Stimulated activated effector memory CD8-positive, alpha-beta T cell treated with anti-CD3 and anti-CD28 coated beads, Interleukin-12 subunit alpha, Interleukin-12 subunit beta, amount 100 ng/mL, for 72 hours (primary cell): ENCODE measurements at places on chromosomes 7 and 10.

- DNase-seq: no peak
These were observed 8.6 kb upstream of the RFC2 start for GRCh38 chr7:74262639-74263398.

DNA sequence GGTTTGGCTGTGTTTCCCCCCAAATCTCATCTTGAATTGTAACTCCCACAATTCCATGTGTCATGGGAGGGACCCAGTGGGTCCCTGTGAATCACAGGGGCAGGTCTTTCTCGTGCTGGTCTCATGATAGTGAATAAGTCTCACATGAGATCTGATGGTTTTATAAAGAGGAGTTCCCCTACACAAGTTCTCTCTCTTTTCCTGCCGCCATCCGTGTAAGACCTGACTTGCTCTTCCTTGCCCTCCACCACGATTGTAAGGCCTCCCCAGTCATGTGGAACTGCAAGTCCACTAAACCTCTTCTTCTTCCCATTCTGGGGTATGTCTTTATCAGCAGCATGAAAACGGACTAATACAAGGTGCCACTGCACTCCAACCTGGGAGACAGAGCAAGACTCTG is 329.2 kb downstream of the TNS3 start:
- DNase-seq: no peak

DNA sequence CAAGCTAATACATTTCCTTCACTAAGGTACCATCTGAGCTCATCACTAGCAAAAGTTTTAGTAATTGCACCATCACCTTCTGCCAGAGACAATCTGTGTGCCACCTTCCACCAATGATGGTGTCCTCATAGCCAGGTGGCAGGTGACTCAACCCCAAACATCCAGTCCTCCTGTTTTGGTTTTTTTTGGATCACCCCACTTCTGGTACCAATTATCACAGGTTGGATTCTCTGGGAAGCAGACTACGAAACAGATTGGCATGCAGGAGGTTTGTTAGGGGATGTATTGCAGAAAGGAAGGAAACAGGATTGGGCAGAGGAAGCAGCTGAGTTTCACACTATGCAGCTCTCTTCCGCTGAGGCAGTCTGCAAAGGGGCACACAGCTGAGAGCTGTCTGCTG is 4.5 kb upstream of the TACC2 start:
- DNase-seq: no peak

GRCh38 chr7:143811-144453 is 48.4 kb upstream of the FAM20C start:
- DNase-seq: no peak

DNA sequence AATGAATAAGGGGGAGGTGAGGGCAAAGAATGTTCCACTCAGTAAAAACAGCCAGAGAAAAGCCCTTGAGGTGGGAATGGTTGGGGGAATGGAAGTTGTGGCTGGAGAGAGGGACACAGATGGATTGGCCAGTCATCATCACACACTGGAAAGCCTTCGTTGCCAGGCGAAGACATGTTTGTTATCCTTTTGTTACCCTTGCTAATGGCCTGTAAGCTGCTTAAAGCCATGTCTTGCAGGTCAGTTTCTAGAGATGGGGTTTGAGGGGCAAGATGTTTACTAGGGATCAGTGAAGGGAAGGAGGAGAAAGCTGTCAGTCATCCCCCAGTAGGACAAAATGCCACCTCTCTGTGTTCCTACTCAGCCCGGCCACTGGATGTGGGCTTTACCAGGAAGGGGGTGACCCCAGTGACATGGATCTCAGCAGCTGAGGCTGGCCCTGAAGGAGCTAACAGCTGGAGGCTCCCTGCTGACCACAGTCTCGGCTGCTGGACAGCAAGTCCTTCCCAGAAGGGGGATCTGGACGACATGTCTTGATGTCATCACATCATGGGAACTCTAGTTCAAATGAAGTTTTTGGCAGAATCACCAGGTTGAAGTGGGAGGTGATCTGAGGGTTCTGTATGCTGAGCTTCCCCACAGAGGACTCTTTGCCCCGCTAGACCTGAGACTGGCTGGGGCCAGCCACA is 66.2 kb downstream of the TBXAS1 start:
- no peak for DNase-seq

DNA sequence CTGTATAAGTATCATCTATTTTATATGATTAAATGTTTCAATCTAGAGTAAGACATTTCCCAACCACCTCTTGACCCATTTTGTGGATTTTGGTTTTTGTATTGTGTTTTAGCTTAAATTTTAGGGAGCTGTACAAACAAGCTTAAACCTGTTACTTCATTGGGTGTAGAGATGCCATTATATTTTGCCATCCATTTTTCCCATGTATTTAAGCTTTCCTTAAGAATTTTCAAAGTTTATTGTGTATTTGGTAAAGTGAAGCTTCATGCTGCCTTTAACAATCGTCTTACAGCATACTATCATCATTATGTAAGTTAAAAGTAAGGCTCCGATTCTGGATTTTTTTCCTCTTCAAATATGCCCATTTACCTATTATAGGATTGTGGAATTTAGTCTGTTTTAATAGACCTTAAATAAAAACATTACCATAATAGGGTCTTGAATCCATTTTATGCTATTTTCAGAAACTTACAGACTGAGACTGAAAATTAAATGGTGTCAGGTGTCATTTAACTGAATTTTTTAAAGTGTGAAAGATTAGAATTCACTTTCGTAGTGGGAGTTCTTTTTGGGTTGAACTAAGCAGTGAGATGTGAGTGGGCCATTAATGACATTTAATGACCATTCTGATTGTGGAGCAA is 2.2 kb downstream of the KMT2E start:
- DNase-seq: no peak

GRCh38 chr10:103120977-103121735 is 71.9 kb downstream of the NT5C2 start:
- no peak for DNase-seq

- DNase-seq: peak; percentile 45
These were observed 1180.3 kb downstream of the TYW1 start for GRCh38 chr7:68176974-68177373.

DNA sequence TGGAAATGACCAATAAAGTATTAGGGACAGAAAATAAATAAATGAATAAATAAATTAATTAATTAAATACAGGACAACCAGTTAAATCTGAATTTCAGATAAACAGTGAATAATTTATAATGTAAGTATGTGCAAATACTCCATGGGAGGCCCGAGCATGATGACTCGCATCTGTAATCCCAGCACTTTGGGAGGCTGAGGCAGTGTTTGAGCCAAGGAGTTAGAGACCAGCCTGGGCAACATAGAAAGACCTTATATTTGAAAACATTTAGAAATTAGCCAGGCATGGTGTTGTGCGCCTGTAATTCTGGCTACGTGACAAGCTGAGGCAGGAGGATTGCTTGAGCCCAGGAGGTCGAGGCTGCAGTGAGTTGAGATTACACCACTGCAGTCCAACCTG is 123.7 kb downstream of the CUL2 start:
- DNase-seq: no peak

- no peak for DNase-seq
These were observed 145.9 kb downstream of the SH3PXD2A start for GRCh38 chr10:103709341-103709920.

DNA sequence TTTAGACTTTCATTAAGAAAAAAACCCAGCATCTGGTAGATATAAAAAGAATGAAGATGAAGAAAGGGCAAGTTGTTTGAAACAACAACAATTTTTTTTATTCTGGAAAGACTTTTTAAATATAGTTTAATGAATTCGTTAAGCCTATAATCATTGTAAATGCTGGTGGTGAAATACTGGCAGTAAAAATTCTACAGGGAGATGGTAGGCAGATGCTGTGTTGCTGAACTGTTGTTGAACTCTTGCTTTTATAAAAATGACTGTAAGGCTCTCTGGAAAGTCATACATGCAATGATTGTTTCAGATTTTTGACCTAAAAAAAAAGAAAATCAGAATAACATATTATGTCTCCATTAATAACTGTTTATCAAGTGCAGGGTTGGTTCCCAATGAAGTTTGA is 39.0 kb downstream of the SCIN start:
- no peak for DNase-seq

GRCh38 chr7:77783111-77783510 is 15.1 kb downstream of the TMEM60 start:
- DNase-seq: no peak

- DNase-seq: no peak
These were observed 249.2 kb upstream of the PHF14 start for GRCh38 chr7:10724449-10724848.

- no peak for DNase-seq
These were observed 4.8 kb upstream of the OR6V1 start for GRCh38 chr7:143047326-143047725.

GRCh38 chr7:47806701-47807103 is 141.6 kb downstream of the PKD1L1 start:
- DNase-seq: no peak

- no peak for DNase-seq
These were observed 172.0 kb downstream of the TEX36 start for GRCh38 chr10:125510998-125511397.

DNA sequence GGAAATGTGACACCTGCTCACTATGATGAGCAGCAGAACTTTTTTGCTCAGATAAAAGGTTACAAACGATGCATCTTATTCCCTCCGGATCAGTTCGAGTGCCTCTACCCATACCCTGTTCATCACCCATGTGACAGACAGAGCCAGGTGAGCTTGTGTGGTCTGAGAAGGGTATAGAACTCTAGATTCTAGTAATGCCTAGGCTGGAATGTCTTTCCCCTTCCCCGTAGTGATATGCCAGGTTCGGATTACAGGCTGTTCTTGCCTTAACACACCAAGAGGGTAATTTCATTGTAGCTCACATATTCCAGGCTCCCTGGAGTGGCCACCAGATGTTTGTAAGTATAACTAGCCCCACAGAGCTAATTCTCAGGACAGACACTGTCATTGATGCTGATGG is 9.2 kb downstream of the HIF1AN start:
- no peak for DNase-seq

DNA sequence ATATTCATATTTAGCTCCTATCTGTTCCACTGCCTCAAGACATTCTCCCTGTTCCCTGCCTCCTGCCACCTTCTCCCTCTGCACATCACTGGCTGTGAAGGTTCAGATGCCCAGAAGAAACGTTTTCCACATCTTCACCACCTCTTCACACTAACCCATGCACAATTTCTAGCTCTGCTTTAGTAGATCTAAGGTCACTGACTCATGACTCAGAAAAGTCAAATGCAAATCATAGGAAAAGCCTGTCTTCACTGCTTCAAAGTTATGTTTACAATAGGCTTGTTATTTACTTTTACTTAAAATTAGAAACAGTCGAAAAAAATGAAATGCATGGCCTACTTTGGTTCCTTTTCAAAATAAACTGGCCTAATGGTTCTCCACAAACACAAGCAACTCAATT is 2.5 kb downstream of the SCRN1 start:
- DNase-seq: no peak

- DNase-seq: no peak
These were observed 26.5 kb upstream of the NRG3 start for GRCh38 chr10:81848514-81848913.

GRCh38 chr10:77248104-77248790 is 389.4 kb downstream of the KCNMA1 start:
- DNase-seq: no peak

DNA sequence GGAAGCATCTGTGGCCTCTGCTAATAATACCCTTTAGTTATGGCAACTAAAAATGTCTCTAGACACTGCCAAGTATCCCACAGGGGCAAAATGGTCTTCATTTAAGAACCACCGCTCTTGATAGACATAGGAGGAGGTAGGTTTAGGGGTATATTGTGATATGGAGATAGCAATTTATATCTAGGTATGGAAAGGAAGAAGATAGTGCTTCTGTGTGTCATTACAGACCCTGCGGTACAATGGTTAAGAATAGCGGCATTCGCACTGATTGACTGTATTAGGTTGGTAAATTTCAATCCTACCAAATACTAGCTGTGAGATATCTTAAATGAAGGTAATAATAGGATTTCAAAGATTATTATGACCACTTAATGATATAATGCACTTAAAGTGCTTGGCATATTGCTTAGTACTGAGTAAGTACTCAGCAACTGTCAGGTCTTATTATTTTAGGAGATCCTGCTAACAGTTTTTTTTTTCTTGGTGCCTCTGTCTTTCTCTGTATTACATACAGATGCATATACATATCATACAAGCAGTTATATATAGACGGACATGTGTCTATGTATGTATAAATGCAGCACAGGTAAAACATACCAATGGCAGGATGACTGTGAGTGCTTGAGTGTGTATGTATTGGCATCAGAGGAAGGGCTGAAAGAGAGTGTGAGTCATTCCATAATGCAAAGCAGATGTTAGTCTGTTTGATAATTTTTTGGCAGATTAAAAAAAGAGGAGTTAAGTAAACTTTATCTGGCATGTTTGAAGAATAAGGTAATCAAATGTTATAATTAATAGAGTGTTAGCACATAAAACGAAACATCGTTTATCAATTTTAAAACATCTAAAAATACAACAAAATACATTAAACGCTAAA is 50.0 kb upstream of the ITGB8 start:
- no peak for DNase-seq

- DNase-seq: no peak
These were observed 49.7 kb downstream of the COL17A1 start for GRCh38 chr10:104036069-104036384.

- DNase-seq: no peak
These were observed 700.2 kb downstream of the TYW1 start for GRCh38 chr7:67696878-67697277.

GRCh38 chr7:31702354-31702753 is 15.3 kb downstream of the PPP1R17 start:
- DNase-seq: no peak

GRCh38 chr7:70032649-70033048 is 434.4 kb downstream of the AUTS2 start:
- no peak for DNase-seq

DNA sequence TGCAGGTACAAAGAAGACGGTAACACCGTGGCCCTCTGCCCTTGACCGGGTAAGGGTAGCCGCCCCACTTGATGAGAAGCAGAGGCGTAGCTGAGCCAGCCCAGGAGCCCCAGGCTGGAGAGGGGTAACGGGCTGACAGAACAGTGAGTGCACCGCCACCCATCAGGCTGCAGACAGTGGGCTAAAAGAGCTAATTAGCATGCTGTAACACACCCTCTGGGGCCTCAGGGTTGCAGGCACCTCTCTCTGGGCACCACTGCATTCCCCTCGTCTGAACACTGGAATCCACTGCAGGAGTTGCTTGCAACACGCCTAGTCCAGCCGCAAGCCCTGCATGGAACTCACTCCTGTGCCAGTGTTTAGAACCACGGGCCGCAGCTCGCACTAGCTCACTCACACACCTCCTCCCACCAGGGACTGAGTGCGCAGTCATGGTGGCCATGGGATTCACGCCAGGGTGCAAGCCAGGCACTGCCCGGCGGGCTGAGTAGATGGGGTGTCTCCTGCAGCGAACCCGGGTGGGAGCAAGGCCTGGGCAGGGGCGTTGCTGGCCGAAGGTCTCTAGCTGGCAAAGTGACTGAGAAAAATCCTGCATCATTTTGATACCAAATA is 36.1 kb downstream of the AGMO start:
- no peak for DNase-seq
